ENCODE measurements at places on chromosomes 2 and 18.

DNA sequence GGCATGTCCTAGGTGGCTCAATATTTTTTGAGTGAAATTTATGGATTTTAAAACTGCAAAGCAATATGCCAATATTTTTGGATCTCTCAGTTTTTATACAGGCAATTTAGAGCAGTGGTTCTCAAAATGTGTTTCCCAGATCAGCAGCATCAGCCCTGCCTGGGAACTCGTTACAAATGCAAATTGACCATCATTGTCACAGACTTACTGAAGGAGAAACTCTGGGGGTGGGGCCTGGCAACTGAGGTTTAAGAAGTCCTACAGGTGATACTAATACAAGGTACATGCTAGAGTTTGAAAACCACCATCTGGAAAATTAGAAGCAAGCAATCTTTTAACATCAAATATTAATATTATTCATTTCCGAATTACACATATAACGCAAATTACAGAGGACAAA, 215.6 kb upstream of the PID1 start:
- no peak for DNase-seq

- DNase-seq, result no peak
Observed at GRCh38 chr18:78730546-78730945, 249.1 kb upstream of the SALL3 start.

DNA sequence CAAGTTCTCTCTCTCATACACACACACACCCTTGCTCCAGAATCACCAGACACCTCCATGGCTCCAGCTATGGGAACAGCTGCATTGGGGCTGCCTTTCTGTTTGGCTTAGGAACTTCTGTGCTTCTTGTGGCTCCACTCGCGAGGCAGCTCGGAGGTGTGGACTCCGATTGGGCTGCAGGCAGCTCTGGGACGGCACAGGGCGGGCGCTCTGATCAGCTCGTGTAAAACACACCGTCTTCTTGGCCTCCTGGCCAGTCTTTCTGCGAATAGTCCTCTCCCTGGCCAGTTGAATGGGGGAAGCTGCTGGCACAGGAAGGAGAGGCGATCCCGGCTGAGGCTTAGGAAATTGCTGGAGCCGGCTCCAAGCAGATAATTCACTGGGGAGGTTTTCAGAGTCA, 22.4 kb downstream of the FOSL2 start:
- no peak for DNase-seq

DNA sequence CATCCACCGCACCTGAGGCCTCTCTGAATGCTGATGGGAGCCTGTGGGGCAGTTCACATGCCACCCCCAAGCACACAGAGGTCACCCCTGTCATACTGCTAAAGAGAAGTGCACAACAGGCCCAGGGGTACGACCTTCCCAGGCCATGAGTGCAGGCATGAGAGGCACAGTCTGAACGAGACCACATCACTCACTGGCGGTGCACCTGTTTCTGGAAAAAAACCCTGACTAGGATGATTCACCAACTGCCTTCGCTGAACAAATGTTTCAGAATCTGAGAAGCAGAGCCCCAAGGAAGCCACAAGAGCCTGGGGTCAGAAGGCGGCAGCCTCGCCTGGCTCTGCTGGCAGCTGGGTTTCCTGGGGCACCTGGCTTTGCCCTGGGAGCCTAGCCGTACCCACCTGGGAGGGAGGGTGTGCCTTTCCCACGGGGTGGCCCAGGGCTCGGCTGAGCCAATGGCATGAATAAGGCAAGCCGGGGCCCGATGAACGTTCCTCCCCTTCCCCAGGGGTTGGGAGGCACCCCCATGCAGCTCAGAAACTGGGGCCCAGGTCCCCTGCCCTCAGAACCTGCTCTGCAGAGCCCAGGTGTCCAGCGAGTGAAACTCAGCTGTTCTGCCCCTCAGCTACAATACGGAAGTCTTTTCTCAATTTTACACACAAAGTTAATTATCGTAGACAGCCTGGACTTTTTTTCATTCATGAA, 73.8 kb downstream of the HDAC4 start:
- peak; percentile 34 for DNase-seq

All from stimulated activated CD8-positive, alpha-beta memory T cell treated with anti-CD3 and anti-CD28 coated beads, Interleukin-7, amount 100 ng/mL, for 1 hour (primary cell).